Activated T-helper 1 cell treated with Interleukin-2 at 50 U/mL for 16 hours (primary cell): ENCODE measurements at places on chromosomes 4 and X.

DNA sequence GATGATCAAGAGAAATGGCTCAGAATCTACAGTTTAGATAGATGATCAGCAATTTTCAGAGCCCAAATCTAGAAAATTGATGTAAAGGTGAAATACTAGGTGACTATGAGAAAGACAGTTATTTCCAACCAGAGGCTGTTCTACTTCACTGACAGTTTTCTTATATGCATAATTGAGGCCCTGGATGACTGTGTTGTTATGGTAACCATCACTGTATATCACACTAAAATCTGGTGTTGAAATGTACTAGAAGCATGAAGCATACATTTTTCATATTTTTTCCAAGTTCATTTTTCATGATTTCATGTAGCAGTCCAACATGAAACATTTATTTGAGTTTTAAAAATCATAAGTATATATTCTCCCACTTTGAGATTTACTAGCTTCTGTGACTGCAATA lies 87.4 kb downstream of the ATXN3L start:
- no peak for DNase-seq

DNA sequence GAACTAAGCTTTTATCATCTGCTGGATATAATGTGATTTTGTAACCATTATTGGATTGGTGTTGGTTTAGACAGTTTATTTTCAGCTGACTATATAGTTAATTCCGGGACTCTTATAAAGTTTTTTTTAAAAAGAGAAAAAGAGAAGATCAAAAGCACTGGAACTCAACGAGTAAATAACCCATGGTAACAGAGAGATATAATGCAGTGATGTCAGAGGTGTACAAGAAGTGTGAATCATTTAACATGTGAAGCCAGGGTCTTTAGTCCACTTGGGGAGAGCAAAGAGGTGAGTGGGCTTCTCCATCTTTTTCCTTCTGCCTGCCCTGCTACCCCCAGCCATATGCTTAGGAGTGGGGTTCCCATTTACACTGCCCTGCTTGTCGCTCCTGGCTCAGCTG lies 3.2 kb downstream of the TMEM165 start:
- DNase-seq = no peak

GRCh38 chr4:35541888-35542213 lies 702.5 kb downstream of the ARAP2 start:
- DNase-seq = no peak

DNA sequence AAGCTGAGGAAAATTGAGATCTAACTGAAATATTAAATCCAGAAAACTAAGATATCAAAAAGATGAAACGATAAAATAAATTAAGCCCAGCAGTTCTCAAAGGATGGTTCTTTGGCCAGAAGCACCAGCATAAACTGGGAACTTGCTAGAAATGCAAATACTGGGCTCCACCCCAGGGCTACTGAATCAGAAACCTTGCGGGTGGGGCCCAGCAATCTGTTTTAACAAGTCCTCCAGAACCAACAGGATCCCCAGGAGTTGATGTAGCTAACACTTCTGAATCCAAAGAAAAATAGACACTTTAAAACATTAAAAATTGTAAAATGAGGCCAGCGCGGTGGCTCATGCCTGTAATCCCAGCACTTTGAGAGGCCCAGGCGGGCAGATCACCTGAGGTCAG lies 14.1 kb upstream of the TMEM154 start:
- DNase-seq = no peak

DNA sequence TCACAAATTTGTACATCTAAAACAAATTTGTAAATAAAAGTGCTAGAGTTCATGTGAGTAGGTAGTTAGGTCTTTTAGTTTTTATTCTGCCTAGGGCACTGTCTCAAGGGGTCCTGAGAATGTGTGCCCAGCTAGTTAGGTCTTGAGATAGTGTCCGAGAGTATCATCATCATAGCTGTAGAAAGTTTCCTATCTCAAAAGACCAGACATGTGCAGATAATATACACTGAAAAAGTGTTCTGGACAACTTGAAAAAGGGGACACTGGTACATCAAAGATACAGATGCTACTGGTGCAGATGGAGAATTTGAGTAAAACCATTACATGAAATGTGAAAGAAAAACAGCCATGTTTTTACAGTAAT lies 1.8 kb upstream of the ZCCHC4 start:
- no peak for DNase-seq

GRCh38 chr4:101418055-101418454 lies 70.7 kb upstream of the PPP3CA start:
- no peak for DNase-seq

GRCh38 chr4:5954056-5954760 lies 61.3 kb upstream of the CRMP1 start:
- DNase-seq = no peak

- DNase-seq = no peak
Measured at GRCh38 chr4:52263607-52264006, 212.5 kb downstream of the SPATA18 start.

DNA sequence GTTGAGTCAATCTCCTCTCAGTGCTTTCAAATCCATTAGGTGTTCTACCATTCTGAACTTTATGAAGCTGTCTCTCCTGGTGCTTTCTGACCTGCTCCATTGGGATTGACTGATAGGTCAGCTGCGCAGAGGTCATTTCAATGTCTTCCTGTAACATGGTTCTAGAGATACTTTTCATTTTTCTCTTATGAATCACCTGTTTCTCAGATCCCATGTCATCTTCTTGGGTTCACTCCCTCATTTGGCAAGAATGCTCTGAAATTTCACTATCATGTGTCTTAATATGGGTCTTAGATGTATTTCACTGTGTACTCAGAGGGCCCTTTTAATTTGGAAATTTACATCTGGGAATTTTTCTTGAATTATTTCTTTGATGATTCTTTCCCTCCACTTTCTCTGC lies 13.8 kb upstream of the PGM2 start:
- no peak for DNase-seq

- DNase-seq = no peak
Measured at GRCh38 chrX:15848576-15848975, 6.0 kb downstream of the AP1S2 start.

- no peak for DNase-seq
Measured at GRCh38 chr4:98510757-98511517, 147.5 kb downstream of the TSPAN5 start.

GRCh38 chr4:80948141-80948540 lies 82.4 kb upstream of the BMP3 start:
- DNase-seq = no peak

GRCh38 chr4:3807311-3807710 lies 41.1 kb downstream of the ADRA2C start:
- no peak for DNase-seq

DNA sequence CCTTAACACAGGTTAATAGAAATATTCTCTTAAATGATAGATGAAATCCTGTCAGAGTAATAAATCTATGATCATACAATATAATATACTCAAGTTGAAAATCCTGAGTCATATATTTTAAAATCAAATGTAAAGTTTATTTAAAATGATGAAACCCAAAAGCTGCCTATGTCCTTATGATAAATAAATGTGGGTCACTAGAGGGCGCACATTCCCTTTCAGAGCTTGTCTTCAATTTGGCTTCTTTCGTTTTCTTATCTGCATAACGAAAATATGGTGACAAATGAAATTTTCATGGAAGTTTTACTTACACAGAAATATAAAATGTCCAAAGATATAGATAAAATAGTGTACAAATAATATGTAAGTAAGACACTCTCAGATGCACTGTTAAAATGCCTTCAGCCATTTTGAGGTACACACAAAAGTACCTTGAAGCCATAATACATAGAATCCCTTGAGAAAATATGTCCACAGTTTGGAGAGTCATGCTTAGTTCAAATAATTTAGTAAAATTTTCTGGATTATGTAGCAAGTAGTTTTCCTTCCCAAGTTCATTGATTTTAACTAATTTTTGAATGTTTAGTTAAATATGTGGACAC lies 680.4 kb downstream of the DMD start:
- DNase-seq = no peak

GRCh38 chr4:30770049-30770549 lies 49.9 kb downstream of the PCDH7 start:
- DNase-seq = no peak
